GM13976 (cell line): ENCODE measurements at places on chromosomes 11 and 22.

- no peak for DNase-seq
Measured at GRCh38 chr11:74366576-74366975, 31.7 kb downstream of the PGM2L1 start.

DNA sequence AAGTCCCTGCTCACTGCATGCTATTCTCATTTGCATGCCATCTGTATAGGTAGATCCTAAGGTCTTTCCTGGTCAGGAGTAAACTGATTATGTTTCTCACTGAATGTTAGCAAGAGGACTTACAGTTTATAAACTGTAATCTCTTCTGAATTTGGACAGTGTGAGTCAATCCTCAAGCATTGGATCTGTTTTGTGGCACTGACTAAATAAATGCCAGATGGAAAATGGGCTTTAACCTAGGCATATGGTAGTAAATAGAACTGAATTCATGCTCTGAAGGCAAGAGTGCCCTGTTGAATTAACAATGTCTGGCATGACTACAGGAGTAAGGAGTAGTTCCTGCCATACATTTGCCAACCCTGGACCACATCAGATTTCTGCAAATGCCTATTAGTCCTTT, 11.4 kb downstream of the FAM181B start:
- DNase-seq: no peak

DNA sequence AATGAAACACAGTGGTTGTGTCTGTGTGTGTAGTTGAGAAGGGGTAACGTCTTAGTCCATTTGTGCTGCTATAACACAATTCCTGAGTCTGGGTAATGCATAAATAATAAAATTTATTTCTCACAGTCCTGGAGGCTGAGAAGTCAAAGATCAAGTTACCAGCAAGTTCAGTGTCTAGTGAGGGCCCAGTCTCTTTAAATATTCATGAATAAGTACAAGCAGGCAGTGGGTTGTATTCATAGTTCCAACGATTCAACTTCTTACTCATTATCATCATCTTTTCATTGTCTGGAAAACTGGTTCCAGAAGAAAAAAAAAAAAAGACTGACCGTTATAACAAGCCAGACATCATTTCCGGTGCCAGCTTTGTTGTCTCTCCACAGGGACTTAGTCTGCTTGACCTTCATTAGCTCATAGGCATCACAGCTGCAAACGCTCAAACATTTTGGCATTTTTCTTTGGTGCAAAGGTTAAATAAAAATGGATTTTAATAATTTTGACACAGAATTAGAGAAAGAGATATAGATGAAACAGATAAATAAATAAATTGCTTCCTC, 1297.5 kb downstream of the LRRC4C start:
- no peak for DNase-seq

DNA sequence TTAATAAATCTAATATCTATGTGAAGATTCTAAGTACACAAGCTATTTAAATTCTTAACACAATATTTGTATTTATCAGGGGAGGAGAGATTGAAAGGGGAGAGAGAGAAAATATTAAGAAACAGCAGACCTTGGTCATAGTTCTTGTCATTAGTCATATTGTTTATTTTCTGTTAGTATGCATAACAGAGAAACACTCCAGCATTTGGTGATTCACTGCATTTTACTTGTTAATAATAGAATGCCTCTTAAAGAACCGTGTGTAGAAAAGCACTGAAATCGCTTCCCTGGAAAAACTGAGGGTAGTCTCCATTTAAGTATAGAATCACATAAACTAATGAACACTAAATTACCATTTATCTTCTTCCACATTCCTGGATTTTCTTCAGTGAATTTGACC, 122.7 kb upstream of the TRPC6 start:
- no peak for DNase-seq

- peak; percentile 87 for DNase-seq
Measured at GRCh38 chr22:19478901-19479354, at the start of gene UFD1. UFD1 (minus strand) TSS chr22:19479193; CDS start chr22:19479085, 108 bp downstream.

GRCh38 chr11:107683807-107684206, 28.0 kb downstream of the SLN start:
- no peak for DNase-seq

DNA sequence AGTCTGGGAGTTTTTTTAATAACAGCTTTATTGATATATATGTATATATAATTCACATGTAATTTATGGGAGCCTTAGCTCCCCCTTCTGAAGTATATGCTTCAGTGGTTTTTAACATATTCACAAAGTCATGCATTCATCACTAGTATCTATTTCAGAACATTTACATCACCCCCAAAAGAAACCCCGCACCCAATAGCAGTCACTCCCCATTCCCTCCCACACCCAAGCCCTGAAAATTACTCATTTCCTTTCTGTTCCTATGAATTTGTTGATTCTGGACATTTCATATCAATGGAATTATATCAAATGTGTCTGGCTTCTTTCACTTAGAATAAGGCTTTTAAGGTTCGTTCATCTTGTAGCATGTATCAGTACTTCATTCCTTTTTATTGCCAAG, 35.6 kb upstream of the SYT7 start:
- no peak for DNase-seq

DNA sequence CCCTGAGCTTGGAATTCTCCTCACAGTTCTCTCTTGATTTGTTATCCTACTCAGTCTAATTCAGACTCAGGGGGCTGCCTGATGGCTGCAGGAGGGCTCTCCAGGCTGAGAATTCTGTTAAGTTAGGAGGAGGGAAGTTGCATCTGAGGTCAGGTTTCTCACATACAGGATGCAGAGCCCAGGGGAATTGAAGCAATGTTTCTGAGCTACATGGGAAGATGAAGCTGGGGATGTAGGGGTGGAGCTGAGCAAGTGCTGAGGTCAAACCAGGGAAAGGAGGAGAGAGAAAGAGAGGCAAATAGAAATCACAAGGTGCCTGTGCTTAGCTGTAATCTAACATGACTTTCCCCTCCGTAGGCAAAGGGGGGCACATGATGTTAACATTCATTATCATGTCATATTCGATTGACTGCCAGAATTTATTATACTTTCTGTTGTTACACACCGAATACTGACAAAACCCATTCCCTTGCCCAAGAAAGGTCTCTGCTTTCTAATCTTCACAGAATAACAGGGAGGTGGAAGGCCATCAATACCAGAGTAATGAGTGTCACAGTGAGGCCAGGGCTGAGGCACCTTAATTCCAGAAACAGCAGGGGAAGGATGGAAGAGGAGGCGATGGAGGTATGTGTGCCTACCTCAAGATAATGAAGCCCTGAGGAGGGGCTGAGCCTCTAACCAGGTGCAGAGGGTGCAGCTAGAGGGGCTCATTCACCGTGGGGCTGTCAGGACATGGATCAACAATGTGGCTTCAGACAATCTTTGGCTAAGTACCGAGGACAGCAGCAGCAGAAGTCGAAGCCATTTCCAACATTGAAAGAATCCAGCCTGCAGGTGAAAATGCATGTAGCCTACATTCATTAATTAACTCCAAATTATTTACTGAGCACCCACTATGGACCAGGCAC, 205.4 kb upstream of the SNX19 start:
- no peak for DNase-seq

GRCh38 chr22:23566705-23567475, 13.2 kb downstream of the IGLL1 start:
- no peak for DNase-seq

- no peak for DNase-seq
Measured at GRCh38 chr22:25083056-25083806, 116.4 kb upstream of the CRYBB3 start.

GRCh38 chr11:126098204-126098769, 35.6 kb upstream of the CDON start:
- no peak for DNase-seq

- peak; percentile 59 for DNase-seq
Measured at GRCh38 chr11:119056421-119056999, 495 bp downstream of the HYOU1 start.

GRCh38 chr11:31812383-31813381, 1.6 kb upstream of the PAX6 start:
- DNase-seq: peak; percentile 48

- DNase-seq: no peak
Measured at GRCh38 chr11:13495929-13496328, at the start of gene PTH. PTH (minus strand) TSS chr11:13495997; CDS start chr11:13492855, 3,142 bp downstream.

- no peak for DNase-seq
Measured at GRCh38 chr22:37953062-37953436, 352 bp downstream of the C22orf23 start.

DNA sequence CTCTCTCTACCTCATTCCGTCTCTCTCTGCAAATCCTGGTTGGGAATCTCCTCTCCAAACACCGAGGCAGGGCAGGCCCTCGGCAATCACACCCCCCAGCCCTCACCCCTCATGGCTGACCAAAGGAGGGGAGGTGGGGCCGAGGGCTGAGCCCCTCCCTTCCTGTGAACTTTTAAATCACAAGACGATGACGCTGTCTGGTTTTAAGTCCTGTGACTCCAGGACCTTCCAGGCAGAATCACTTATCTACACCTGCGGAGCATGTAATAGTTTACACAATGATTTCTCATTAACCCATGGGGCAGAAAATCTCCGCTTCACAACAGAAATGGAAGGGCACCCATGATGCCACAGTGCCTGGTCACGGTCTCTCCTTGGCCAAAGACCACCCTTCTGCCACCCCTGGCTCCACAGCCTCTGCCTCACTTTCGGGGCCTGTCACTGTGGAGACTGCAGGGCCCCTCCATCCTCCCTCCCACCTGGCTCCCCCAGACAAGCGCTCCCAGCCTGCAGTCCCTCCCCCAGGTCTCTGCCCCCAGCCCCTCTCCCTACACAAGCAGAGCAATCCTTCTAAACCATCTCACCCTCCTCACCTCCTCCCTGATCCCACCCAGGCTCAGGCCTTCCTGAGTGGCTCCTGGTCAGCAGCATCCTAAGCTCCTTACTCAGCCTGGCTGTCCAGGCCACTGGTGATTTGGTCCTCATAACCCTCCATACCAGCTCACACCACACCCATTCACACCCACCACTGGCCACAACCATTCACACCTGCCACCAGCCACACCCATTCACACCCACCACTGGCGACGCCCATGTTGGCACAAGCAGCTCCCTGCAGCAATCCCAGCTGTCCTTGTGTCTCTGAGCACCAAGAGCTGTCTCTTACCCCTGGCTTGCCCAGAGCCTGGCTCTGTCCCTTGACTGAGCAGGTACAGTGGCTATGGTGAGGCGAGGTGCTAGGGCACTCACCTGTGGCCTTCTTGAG, 30.7 kb upstream of the ARFGAP3 start:
- DNase-seq: no peak

GRCh38 chr11:7020183-7020917, at the start of the genes NLRP14 and ZNF214:
NLRP14 (plus strand) TSS chr11:7020479; CDS start chr11:7038587, 18,108 bp downstream.
ZNF214 (minus strand) TSS chr11:7020346; CDS start chr11:7002835, 17,511 bp downstream.
- DNase-seq: peak; percentile 81

- DNase-seq: peak; percentile 96
Measured at GRCh38 chr11:63986156-63986931, at the start of gene OTUB1. OTUB1 (plus strand) TSS chr11:63986438; CDS start chr11:63986457, 19 bp downstream.

GRCh38 chr11:111815489-111815888, 49.3 kb upstream of the PPP2R1B start:
- no peak for DNase-seq

- no peak for DNase-seq
Measured at GRCh38 chr11:35723913-35724312, 61.3 kb downstream of the TRIM44 start.

DNA sequence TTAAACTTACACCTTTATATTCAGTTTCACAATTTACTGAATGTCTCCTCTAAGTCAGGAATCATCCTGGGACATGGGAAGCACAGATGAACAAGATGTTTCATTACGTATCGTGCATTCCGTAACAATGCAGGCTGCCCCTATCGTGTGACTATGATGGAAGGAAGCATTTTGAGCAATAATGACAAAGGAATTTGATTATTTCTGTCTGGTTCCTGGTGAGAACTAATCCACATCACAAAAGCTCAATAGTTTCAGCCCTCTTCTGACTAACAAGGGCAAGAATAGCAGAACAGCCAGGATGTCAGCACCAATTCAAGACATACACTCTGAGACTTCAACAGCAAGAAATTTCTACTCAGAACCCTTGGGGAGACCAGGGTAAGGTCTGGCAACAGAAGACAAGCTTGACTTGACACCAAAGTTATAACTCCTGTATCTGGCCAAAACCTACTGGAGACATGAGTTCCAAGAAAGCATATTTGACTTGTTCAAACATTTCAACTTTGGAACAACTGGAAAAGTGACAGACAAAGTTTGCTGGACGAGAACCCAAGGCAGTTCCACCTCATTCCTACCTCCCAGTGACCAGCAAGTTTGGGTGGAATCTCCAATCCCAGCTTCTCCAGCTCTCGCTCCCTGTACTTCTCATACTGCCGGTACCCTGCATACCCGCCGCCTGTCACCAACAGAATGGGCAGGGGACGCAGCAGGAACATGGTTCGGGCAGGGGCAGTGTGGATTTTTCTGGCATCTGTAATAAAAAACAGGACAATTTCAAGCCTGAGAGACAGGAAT, 14.3 kb downstream of the PISD start:
- no peak for DNase-seq

DNA sequence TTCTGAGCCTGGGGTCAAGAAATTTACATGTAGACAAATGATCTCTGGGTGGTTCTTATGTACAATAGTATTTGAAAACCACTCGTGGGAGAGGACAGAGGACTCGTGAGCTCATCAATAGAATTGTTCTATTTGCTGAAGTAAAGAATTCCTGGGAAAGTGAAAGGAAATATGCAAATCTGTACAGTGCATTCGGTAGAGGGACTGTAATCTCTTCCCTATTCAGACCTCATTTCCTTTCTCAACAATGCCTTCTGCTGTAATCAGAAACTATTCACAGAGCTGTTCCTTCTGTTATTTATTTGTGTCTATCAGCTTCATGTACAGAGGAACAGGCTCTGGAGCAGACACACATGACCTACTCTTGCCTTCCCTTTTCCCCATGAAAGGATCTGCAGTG, 709.4 kb upstream of the KIRREL3 start:
- no peak for DNase-seq

DNA sequence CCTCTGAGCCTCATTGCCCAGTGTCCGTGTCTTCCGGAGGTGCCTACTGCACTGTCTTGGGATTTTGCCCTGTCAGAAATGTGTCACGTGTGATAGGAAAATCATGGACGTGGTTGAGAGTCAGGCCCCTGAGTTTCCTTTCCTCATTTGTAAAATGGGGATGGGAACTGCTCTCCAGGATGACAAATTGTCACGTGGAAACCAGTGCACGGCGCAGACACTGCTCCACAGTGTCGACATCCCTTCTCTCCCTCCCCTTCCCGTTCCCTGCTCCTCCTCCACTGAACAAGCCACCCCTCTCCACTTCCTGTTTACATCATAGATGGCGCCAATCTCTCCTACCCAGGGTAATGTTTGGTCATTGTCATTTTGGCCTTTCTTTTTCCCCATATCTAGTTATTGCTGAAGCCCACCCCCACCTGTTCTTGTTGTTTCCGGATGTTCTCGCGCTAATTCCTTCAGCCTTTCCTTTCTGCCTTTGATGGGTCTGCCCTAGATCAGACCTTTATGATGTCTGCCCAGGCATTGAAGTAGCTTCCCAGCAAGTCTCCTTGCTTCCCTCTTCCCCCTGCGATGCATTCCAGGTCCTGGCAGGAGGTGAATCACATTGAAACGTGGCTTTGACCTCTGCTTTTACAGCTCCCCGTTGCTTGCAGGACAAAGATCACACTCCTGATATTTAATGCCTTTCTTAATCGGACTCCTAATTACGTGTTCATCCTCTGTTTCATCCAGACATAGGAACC, 91.8 kb downstream of the TBC1D22A start:
- no peak for DNase-seq

DNA sequence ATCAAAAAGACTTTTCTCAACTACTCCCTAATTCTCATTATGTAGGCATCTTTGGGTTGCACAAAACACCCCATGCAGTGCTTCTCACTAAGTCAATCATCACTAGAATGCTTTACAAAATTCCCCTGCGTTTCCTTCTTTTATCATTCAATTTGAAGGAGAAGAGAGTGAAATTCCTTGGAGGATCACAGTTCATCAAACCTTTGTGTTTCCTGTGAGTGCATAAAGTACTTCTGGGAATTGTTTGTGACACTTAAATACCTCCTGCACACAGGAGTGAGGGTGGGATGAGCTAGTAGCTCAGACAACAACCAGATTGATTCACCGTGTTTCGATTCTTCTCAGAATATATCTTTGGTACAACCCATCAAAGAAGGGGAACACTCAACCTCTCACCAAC, 3.7 kb upstream of the OR5AR1 start:
- no peak for DNase-seq
